ENCODE measurements at places on chromosomes 7 and 10. TPM values are rescaled to one million over a fixed set of nuclear protein-coding genes. Genes with fewer than 3 reads are reported as not detected.

DNA sequence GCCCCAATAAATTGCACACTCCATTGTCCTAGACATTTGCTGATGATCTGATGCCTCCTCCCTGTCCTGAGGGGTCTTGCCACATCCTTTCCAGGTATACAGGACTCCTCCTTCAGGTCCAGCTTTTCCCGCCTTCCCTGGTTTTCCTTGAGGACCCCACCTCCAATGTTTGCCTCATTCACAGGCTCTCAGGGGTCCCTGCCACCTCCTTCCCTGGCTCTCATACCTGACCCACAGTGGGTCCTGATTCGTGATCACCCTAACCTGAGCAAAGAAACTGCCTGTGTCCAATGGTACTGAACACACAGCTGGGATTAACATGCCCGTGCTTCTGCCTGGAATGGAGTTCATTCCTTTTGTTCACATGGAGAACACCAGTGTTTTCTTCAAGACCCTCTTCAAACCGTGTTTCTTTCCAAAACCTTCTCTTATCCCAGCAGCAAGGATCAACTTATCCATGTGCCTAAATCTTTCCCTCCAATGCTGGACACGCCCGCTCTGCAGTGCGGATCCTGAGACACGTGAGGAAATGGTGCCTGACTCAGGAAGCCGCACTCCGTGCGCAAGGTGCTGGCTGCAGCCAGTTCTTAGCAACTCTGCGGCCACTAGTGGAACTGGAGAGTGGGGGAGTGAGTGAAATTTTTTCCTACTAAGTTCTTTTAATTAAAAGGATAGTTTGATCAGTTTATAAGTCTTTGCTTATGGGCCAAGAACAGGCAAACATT is 354.6 kb upstream of the SHH start:
- no peak overlapping the region for H3K27ac ChIP-seq
- no peak overlapping the region for H3K4me3 ChIP-seq
- H3K27me3 ChIP-seq = no peaks in the 10 kb centered on the region
- no peaks in the 10 kb centered on the region for H3K36me3 ChIP-seq
- H3K4me1 ChIP-seq = no peaks in the 10 kb centered on the region

DNA sequence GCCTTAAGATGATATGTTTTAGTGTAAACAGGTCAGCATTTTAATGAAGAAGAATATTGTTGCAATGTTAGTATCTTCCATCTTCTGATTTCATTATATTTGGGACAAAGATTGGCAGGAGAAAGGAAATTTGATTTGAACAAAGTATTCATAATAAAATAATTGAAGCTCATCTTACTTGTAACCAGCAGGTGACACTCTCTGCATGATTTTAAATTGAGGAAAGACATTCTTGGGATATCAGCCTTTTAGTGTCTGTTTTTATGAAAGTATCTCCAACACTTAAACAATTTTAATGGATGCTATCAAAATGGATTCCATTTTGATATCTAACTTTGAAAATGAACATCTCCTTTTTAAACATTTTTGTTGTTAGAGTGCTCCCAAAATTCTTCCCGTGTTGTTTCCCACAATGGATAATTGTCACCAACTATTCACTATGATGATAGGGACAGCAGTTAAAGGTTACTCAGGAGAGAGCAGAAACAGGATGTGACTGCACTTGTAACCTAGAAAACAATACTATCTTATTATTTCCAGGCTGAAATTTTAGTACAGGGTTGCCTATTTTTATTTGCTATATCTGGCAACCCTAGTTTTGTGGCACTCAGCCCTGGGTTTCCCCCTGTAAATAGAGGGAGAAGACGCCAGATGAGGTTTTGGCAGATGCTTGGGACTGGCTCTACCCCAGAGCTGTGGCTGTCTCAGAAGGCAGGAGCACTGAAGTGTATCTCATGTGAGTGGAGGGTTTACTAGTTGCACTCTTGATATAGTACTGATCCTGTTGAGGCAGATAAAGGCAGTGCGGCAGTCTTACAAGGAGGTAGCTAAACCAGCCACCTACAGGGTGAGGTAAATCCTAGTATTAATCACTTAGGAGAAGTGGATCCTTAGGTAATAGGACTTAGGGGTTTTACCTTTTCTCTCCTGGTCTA is 31.0 kb upstream of the ABCB4 start:
- H3K4me3 ChIP-seq = no peak overlapping the region
- H3K4me1 ChIP-seq = no peaks in the 10 kb centered on the region
- H3K27ac ChIP-seq = no peak overlapping the region
- H3K27me3 ChIP-seq = no peaks in the 10 kb centered on the region

- H3K4me1 ChIP-seq = peaks cover 7% of the 10 kb centered on the region
- H3K27ac ChIP-seq = peak overlapping the region; percentile 68
- no peaks in the 10 kb centered on the region for H3K36me3 ChIP-seq
- H3K27me3 ChIP-seq = no peaks in the 10 kb centered on the region
- no peak overlapping the region for H3K4me3 ChIP-seq
Measured at GRCh38 chr7:34354899-34355298, 303.1 kb upstream of the NPSR1 start.

- no peak for DNase-seq
- H3K27ac ChIP-seq = no peak overlapping the region
- H3K36me3 ChIP-seq = no peaks in the 10 kb centered on the region
- no peaks in the 10 kb centered on the region for H3K27me3 ChIP-seq
Measured at GRCh38 chr10:34726862-34727261, 88.2 kb downstream of the PARD3 start.

DNA sequence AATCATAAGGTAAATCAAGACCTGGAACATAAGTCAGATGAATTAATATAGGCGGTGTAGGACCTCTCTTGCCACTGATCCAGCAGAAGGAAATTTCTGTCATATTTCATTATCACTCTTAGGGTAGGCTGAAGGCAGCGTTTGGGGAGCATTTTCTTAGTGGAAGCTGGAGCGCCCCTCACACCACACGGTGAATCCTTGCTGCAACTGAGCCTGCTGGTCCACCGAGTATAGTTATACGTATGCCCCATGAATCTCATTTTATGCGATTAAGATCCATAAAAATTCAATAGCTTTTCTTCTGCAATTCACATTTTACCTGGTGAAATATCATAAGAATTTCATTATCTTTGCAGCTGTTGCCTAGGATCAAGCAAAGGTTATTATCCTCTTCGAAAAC is 19.6 kb downstream of the EBF3 start:
- peaks cover 7% of the 10 kb centered on the region for H3K4me1 ChIP-seq
- H3K27ac ChIP-seq = no peak overlapping the region
- no peak overlapping the region for H3K4me3 ChIP-seq
- H3K27me3 ChIP-seq = no peaks in the 10 kb centered on the region
- no peaks in the 10 kb centered on the region for H3K36me3 ChIP-seq
- no peak for DNase-seq

GRCh38 chr7:681551-682307 is 44.8 kb upstream of the DNAAF5 start:
- H3K4me3 ChIP-seq = no peak overlapping the region
- H3K4me1 ChIP-seq = no peaks in the 10 kb centered on the region
- H3K36me3 ChIP-seq = no peaks in the 10 kb centered on the region
- no peak overlapping the region for H3K27ac ChIP-seq
- no peak for DNase-seq

DNA sequence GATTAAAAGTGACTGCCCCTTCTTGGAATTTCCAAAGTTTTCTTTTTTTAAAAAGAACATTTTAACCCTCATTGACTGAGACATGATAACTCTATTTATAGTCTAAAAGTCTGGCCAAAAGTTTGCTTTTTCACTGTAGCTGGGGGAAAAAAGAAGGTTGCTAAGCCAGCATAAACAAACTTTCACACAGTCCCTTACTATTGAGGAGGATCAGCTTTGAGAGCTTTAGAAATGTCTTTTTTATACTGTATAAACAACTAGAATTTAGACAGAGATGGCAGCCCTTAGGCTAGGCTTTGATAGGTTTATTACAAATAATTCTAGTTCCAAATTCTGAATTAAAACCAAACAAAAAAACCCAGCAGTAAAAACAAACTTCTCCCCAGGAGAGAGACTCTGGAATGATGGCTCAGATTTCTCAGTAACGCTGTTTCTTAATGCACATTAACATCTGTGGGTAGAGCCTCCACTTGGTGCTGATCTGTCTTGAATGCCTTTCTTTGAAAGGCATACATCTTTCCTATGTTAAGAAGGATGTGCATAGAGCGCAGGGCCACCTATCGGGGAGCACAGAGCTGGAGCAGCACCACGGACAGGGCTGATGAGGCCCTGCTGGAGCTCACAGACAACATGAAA is 100.9 kb upstream of the PDLIM1 start:
- peaks cover 68% of the 10 kb centered on the region for H3K4me1 ChIP-seq
- H3K4me3 ChIP-seq = no peak overlapping the region
- no peak for DNase-seq
- no peaks in the 10 kb centered on the region for H3K27me3 ChIP-seq
- peak overlapping the region; percentile 95 for H3K27ac ChIP-seq

- H3K4me3 ChIP-seq = no peak overlapping the region
- no peaks in the 10 kb centered on the region for H3K27me3 ChIP-seq
- DNase-seq = no peak
Measured at GRCh38 chr7:129376778-129377700, 57.2 kb upstream of the STRIP2 start.

DNA sequence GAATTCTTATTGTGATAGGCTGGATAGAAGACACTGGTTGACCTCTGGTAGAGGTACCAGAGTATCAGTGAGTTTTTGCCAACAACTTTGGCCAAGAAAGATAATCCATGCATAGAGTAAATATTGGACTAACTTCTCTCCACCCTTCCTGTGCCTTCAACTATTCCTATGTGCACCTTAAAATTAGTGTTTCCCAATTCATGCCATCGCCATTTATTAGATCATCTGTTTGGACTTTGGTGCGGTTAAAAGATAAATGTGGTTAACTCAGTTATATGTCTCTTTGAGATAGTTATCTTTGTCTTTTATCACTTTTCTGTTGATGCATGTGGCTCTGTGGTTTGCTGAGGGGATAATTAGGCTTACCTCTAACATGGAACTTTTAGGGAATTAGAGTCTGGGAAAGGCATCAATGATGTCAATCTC is 4.6 kb downstream of the PAPSS2 start:
- no peak overlapping the region for H3K27ac ChIP-seq
- H3K36me3 ChIP-seq = no peaks in the 10 kb centered on the region
- no peak for DNase-seq
- peaks cover 12% of the 10 kb centered on the region for H3K4me1 ChIP-seq

The TRPV6 gene
- not detected for total RNA-seq
